BE2C (cell line): ENCODE measurements at places on chromosomes 1 and 21.
A peak's percentile ranks its signal among the peaks of the same experiment; 100 is the strongest.

DNA sequence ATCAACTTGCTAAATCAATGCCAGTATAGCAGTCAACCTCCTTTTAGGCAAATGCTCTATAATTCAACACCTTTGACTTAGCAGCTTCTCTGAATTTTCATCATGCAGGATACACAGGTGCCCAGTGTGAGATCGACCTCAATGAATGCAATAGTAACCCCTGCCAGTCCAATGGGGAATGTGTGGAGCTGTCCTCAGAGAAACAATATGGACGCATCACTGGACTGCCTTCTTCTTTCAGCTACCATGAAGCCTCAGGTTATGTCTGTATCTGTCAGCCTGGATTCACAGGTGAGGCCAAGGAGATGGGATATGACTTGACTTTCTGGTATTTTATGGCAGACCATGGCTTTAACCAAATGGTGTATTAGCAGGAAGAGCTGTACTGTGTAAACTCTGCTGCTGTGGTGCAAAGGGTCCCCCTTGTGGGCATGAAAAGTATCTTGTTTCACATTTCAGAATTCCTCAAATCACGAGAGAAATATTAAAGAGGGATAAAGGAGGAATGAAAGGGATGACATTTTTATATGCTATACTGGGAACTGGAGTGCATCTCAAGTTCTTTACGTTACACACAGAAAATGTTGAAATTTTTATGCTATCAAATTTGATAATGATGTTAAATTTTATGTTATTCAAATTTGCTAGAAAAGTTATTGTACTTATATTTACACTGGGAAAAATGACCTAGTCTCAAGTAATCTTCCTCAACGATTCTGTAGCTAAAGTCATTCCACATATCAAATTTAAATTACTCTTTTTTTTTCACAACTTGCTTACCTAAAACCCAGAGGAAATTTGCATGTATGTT, 88.9 kb downstream of the CRB1 start:
- peak; percentile 54 for DNase-seq

- DNase-seq, result peak; percentile 59
These were observed 57.4 kb upstream of the ACOT11 start for GRCh38 chr1:54490361-54491248.

- no peak for DNase-seq
These were observed 14.4 kb downstream of the HEYL start for GRCh38 chr1:39625009-39625408.

- no peak for DNase-seq
These were observed 666.7 kb downstream of the NCAM2 start for GRCh38 chr21:21664871-21665270.

DNA sequence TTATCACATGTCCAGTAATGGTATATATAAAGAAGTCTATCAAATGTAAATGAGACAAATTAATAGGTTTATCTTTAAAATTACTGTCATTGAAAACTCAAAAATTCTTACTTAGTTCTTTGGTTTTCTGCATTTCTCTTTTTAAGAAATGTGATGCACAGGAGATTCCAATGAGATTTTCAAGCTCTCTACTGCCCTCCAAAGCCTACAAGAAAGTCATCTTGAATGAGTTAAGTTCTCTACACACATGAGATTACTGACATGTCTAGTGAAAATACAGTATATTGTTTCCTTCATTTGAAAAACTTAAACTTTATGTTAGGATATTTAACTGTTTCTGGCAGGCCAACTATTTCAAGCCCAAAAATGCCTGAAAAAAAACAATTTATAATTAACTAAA, 68.8 kb downstream of the ITGB3BP start:
- no peak for DNase-seq

- DNase-seq, result no peak
These were observed 11.2 kb downstream of the ACTRT2 start for GRCh38 chr1:3032371-3033039.

GRCh38 chr1:156586892-156587477, 4.6 kb upstream of the NAXE start:
- DNase-seq, result no peak

DNA sequence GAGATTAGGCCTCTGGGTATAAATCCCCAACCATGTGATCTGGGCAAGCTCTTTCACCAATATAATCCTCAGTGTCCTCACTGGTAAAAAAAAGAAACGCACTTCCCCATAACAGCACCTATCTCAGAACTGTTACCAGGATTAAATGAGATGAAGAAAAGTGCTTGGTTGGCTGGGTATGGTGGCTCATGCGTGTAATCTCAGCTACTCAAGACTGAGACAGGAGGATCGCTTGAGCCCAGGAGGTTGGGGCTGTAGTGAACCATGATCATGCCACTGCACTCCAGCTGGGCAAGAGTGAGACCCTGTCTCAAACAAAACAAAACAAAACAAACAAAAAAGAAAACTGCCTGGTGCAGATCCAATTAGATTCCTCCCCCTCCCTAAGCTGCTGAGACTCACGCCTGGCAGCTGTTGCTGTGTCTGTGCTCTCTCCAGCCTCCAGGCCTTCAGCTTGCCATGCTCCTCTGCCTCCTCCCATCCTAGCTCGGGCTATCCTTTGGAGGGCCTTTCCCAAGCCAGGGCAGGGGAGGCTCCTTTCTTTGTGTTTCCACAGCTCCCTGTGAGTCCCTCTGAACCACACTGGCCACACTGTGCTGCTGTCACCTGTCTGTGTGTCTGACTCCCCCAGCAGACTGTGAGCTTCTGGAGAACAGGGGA, 19.0 kb downstream of the CYB5RL start:
- DNase-seq, result no peak

DNA sequence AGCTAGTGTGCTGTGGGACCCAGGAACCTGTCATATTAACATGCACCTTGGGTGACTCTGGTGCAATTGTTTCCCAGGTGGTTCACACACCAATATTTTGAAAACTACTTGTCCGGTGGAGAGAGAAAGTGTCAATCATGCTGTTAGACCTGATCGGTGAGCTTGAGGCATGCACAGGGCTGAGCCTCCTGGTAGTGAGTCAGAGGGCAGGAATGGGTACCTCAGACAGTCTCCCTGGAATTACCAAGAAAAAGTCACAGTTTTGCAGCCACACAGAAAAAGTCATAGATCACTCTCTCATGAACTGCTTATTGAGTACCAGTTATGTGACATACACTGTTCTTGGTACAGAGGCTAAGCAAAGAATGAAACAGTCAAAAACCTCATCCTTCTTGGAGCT, 140.1 kb upstream of the NFIA start:
- DNase-seq, result no peak

DNA sequence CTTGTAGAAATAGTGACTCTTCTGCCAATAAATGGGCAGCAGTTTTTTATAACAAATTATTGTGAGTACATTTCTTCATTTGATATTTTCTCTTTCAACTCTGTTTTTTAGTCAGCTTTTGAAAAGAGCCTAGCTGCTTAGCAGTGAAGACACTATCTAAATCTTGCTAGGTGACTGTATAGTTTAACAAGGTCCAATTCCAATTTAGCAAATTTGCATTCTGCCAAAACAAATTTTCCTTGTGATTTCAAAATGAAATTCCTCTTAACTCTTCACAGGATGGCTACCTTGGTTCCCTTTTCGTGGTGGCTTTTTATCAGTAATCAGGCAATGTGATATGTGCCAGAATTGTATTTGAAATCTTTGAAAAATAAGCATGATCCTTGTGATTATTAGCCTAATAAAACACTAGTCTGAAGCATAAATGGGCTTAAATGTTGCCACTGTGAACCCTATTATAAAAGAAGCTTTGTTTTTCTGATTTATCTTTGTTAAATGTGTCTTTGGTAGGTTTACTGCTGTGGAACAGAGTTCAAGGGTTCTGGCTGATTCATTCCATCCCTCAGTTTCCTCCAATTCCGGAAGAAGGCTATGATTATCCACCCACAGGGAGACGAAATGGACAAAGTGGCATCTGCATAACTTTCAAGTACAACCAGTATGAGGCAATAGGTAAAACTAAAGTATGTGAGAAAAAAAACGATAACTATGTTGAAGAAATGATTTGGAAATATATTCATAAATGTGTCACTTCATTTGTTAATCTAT, 12.2 kb downstream of the DNASE2B start:
- no peak for DNase-seq

- peak; percentile 47 for DNase-seq
These were observed 1.2 kb downstream of the LMNA start for GRCh38 chr1:156115514-156116374.

DNA sequence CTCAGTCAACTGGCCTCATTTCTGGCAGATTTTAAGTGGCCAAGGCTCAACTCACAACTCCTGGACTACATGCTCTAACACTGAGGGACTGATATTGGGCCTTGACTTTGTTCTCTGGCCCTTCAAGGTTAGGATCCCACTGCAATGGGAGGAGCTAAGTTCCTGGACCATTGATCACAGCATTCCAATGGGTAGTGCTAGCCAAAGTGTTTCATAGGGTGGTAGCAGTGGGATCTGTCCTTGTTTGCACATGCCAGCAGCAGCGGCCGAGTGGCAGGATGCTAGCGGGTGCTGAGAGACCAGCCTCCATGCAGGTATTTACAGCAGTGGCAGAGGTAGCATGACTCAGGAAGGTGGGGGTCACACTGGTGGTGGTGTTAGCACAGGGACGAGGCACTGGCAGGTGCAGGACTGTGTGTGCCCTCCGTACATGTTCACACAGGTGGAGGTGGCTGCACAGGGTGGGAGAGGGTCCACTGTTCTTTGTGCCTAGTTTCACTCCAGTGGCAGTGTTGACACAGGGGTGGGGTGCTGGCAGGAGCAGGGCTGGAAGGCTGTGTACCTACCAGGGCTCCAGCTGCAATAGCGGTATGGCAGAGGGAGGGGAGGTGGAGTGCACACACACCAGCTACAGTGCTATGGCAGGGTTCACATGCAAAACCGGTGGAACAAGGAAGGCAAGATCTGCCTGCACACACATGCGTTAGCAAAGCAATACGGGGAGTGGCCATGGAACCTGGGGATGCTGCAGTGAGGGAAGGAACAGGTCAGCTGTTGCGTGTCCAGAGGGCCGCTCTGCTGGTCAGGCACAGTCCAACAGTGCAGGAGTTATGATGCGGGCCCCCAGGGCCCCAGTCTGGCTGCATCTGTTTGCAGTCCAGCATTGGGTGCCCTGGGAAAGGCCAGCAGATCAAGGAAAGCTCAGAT, 51.7 kb downstream of the COL24A1 start:
- no peak for DNase-seq

- DNase-seq, result no peak
These were observed 1458.9 kb downstream of the AMY1C start for GRCh38 chr1:105208581-105208980.

GRCh38 chr1:204435381-204435831, 23.8 kb upstream of the PPP1R15B start:
- no peak for DNase-seq

GRCh38 chr1:152855661-152856060, 4.1 kb upstream of the LCE7A start:
- DNase-seq, result no peak

DNA sequence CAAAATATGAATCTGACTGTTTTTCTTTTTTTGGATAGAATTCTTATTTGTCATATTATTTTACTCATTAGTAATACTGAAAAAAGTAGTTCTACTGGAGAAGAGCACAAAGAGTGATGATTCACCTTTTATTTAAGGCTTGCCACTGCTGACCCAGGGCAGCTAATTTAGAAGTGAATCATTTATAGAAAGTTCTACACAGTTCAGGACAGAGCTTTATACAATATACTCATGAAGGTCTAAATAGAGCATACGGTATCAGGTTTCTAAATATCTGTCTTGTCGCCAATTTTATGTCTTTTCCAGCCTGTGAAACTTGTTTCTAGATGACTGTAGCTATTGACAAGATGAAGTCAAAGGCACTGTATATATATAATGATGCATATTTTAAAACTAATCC, 25.0 kb downstream of the GIPC2 start:
- no peak for DNase-seq

DNA sequence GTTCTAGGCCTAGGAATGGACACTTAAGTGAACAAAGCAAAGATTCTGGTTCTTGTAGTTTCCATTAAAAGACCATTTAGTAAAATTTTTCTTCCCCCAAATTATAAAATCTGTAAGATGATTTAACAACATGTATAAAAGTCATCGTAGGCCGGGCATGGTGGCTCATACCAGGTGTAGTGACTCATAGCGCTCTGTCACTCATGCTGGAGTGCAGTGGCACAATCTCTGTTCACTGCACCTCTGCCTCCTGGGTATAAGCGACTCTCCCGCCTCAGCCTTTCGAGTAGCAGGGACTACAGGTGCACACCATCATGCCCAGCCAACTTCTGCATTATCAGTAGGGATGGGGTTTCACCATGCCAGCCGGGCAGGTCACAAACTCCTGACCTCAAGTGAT, 9.1 kb downstream of the ASPM start:
- DNase-seq, result no peak

DNA sequence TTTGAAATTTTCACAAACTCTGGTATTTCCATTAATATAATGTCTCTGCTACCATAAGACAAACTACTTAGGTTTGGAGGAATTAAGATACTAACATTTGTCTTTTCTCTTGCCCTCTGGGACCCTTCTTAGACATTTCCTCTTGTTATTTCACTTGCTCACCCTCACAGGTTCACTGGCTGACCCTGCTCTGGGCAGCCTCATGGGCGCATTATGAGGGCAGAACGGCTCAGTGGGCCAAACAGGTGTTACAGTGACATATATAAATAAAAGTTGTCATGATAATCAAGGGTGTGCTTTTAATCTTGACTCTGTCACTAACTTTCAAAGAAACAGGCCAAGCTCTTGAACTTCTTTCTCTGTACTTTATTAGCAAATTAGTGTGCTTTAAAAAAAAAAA, 46.5 kb downstream of the ZNHIT6 start:
- no peak for DNase-seq

DNA sequence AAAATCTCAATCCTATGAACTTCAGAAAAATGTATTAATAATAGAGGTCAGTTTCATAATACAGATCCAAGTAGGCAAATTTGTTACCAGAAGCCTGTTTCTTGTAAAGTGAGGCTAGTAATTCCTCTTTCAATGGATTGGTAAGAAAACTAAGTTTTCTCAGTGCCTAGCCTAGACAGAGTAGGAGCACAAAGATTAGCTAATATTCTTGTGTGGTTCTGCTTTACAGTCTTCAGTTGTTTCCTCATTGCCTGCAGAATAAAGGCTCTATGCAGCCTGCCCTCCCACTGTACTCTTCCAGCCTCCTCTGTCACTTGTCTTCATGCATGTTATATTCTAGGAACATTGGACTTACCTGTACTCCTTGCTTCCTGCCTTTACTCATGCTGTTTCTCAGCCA, 2.4 kb upstream of the PPP1R15B start:
- no peak for DNase-seq

DNA sequence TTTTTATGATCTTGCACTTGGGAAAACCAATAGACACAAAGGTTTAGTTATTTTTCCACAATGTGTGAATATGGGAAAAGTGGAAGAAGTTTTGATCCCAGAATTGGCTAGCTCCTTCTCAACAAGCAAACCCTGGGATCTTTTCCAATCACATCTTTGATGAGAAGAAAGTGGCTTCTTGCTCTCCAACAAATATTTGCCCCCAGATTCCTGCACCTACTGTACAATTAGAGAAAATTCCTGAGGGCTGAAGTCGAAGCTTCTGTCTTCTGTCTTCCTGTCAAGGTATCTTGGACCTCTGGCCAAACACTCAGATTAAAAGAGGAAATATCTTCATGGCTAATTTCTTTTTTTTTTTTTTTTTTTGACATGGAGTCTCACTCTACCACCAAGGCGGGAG, 113.1 kb upstream of the SLC45A1 start:
- DNase-seq, result no peak
